NCI-H2081 treated with DMSO at 0.1 percent for 48 hours (cell line): ENCODE measurements at places on chromosomes 7 and 10.

DNA sequence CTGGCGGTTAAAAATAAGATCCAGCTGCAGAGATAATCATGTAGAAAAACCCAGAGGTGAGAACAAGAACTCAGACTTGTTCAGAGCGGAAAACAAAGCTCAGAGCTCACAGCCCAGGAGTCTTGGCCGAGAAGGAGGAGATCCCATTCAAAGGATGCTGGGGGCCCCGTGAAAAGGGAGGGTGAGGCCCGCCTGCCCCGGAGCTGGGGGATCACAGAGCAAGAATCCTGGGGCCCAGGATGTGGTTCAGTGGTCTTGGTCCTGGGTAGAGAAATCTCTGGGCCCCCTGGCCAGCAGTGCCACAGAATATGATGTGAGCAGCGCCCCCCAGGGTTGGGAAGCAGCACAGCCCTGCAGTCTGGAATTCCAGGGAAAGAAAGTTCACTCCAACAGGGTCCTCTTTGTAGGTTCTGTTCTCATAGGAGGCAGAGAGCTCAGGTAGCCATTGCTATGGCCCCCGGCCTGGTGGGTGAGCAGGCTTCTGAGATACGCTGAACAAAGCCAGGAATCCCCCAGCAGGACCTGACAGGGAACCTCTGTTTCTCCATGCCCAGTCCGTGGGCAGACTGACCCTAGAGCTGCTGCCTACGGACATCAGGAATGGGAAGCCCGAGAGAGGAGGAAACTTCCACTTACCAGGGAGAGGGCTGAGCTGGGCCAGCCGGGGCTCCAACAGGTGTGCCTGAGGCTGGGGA lies 77.7 kb upstream of the GNA12 start:
- no peak for DNase-seq

- DNase-seq: no peak
Observed at GRCh38 chr10:114767986-114768821, 53.4 kb upstream of the FHIP2A start.

- no peak for DNase-seq
Observed at GRCh38 chr7:50534690-50535290, 30.4 kb downstream of the DDC start.

GRCh38 chr7:147173883-147174282 lies 1057.3 kb downstream of the CNTNAP2 start:
- no peak for DNase-seq

DNA sequence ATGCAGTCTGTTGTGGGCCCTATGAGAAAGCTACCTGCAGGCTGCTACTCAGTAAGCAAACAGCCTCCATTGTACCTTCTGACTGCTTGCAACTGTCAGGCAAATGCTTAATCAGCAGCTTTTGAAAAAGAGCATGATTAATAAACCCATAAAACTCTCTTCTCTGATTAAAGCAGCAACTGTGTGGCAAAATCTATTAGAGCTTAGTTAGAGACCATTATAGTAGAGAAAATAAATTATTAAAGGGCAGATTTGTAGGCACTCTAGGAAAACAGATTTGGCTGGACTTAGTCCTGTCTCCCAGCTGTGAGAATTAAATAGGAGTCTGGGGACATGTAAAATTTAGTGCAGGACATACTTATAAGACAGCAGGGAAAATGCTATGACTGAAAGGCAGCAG lies 132.5 kb upstream of the WNT16 start:
- DNase-seq: no peak
